NCI-H510A (cell line): ENCODE measurements at places on chromosomes 5 and 9.

GRCh38 chr5:123116058-123116457, 27.0 kb downstream of the PRDM6 start:
- DNase-seq = no peak

DNA sequence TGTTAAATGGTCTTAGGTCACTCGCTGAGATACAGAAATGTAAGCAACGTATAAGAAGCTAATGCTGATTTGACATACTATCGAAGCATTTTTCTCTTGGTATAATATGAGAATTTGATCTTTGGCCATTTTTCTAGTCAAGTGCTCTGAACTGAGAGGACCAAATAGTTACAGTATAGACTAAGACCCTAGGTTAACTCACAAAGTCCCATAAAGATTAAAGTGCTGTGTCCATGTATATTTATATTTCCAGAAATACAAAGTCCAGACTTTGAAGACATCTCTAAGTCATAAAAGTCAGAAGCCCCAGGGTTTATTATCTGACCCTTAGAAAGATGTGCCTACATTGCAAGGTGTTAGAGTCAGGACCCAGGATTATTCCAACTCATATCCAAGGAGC, 752.4 kb upstream of the COX7C start:
- DNase-seq = no peak

GRCh38 chr9:113596616-113597320, 133.2 kb downstream of the RGS3 start:
- DNase-seq = no peak

- no peak for DNase-seq
These were observed 12.8 kb upstream of the NDFIP1 start for GRCh38 chr5:142095651-142096330.

- no peak for DNase-seq
These were observed 64.9 kb upstream of the SHC3 start for GRCh38 chr9:89243296-89244061.

- DNase-seq = no peak
These were observed 308.8 kb downstream of the IRX2 start for GRCh38 chr5:2442496-2443354.

- no peak for DNase-seq
These were observed 44.0 kb downstream of the NIPAL4 start for GRCh38 chr5:157504053-157504452.

GRCh38 chr9:98580956-98581355, 127.8 kb downstream of the GABBR2 start:
- no peak for DNase-seq

GRCh38 chr5:158995694-158996173, 104.0 kb downstream of the EBF1 start:
- no peak for DNase-seq

- DNase-seq = no peak
These were observed 5.6 kb downstream of the WNK2 start for GRCh38 chr9:93189369-93190132.

- DNase-seq = no peak
These were observed 86.9 kb downstream of the BASP1 start for GRCh38 chr5:17304282-17304681.

GRCh38 chr9:114114364-114114763, 15.3 kb upstream of the KIF12 start:
- no peak for DNase-seq

DNA sequence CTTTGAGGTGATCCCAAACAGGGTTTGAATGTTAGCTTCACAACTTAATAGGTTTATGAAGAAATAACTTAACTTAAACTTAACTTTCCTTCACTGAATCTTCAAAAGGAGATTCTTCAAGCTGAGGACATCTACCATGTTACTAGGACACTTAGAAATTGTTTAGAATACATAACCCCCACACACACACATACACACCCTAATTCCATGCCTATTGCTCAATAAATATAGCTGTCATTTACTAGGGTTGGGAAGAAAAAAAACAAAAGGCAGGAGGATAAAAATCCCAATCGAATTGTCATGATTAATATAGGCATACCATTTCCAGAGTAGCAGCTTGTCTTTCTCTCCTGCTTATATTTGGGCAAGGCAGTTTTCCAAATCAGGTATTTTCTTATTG, 68.3 kb downstream of the ALDH1A1 start:
- no peak for DNase-seq

GRCh38 chr5:132389585-132390286, 20.2 kb downstream of the SLC22A5 start:
- DNase-seq = no peak

- DNase-seq = no peak
These were observed 22.2 kb upstream of the JADE2 start for GRCh38 chr5:134503088-134503936.

GRCh38 chr5:134100283-134101091, 14.0 kb upstream of the TCF7 start:
- no peak for DNase-seq

GRCh38 chr5:172806897-172807672, 27.0 kb upstream of the ERGIC1 start:
- no peak for DNase-seq

DNA sequence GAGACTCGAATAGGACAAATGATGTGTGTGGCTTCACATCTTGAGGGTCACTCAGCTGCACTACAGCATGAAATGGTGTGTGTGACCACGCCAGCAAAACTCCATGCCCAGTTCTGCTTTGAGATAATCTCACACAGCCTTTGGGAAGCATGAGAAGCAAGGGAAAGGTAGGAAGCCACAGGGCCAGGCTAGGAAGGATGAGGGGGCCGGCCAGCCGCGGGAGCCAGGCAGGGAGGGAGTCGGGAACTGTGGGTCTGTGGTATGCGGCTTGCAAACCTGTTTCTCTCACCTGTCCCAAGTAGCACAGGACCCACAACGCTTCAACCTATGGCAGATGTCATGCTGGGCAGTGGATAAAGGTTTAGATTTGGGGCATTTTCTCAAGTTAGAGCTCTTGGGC, 142.0 kb downstream of the HSPA4 start:
- DNase-seq = no peak

- no peak for DNase-seq
These were observed 24.8 kb downstream of the SARDH start for GRCh38 chr9:133713150-133713959.

DNA sequence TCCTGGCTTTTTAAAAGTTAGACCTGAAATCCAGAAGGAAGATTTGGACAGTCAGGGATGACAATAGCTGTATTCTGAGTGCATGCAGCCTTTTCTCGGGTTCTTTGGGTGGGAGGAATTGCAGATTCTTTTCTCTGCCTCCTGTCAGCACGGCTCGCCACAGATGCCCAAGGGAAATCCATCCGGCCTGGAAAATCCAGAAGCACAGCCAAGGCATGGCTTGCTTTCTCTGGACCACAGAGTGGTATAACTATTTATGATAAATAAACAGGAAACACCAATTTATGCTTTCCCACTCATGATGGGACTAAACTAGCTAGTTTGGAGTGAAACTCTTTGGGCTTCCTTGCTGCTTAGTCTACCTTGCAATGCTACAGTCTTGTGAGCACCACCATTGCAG, 59.1 kb downstream of the C9orf152 start:
- DNase-seq = no peak

DNA sequence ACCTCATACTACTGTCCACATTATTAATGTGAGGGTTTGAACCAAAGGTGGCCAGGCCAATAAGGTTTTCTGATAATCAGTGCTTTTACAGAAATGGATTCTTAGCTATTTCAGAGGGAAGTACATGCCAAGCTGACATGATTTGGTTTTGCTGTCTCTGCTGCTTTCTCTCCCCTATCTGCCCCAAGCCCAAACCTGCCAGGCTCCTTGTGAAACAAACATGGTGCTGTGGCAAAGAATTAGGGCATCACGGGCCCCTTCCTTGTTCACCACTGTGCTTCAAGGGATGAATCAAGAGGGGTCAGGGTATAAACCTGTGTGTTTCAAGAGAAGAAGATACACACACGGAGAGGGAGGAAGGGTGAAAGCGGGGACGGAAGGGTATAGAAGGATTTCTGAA, 41.3 kb upstream of the SMU1 start:
- no peak for DNase-seq

DNA sequence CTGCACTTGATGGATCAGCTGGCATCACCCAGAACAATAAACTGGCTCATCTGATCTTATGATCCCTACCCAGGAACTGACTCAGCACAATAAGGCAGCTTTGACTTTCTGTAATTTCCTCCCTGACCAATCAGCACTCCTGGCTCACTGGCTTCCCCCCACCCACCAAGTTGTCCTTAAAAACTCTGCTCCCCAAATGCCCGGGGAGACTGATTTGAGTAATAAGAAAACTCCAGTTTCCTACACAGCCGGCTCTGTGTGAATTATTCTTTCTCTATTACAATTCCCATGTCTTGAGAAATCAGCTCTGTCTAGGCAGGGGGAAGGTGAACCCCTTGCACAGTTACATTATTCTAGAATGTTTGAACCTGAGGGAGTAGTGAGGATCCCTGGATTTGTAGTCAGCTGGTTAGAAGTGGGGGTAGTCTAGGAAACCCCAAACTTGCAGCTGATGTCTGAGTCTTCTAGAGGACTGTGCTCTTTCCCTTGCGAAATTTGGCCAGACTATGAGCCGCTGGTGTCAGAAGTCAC, 111.7 kb upstream of the NEK6 start:
- DNase-seq = no peak

- no peak for DNase-seq
These were observed 41.8 kb downstream of the APC start for GRCh38 chr5:112779531-112779930.

- DNase-seq = no peak
These were observed 156.8 kb upstream of the SEMA6A start for GRCh38 chr5:116731432-116731831.

GRCh38 chr5:20248118-20248517, 260.1 kb upstream of the CDH18 start:
- no peak for DNase-seq

GRCh38 chr5:179994583-179995323, 76.8 kb downstream of the RNF130 start:
- no peak for DNase-seq

DNA sequence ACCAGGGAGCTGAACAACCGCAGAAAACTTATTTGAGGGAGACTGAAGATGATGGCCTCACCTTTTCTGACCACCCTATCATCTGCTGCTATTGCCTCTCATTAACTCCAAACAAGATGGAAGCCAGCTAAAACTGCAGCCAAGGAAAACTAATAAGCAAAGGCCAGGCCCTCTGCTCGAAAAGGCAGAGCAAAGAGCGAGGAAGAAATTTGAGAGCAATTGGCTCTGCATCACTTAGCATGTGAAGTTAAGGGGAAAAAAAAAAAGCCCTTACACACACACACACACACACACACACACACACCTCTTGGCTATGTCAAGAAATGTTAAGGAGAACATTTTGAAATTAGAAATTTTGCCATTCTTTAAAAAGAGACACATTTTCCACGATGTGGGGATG, 228.1 kb upstream of the CYLC2 start:
- no peak for DNase-seq

DNA sequence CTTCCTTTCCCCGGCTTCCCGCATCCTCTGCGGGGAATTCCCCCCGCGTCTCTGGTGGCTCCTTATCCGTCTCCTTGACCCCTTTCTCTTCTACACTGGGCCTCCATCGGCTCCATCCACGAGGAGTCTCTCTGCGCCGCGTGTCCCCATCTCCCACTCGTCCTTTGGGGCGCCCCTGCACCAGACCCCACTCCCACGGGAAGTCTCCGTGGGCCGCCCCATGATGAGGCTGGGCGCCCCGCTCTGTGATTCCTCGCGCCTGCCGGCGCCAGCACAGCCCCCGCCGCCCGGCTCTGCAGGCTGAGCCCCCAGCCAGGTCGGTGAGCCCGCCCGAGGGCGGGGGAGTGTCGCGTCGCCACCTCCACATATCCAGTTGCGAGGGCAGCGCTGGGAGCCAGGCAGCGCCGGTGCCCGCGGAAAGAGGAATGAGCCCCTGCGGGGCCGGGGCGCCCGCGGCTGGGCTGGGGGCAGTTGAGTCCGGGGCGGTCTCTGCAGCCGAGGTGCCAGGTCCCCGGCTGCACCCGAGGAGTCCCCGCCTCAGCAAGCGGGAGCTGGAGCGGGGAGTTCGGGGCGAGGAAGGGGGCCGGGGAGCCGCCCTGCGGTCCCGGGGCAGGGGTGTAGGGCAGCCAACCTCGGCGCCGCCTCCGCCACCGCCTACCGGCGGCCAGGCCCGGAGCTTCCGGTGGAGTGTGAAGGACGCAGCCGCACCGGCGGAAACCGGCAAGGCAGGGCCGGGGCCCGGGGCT, 2.1 kb upstream of the TRAF1 start:
- peak; percentile 61 for DNase-seq

DNA sequence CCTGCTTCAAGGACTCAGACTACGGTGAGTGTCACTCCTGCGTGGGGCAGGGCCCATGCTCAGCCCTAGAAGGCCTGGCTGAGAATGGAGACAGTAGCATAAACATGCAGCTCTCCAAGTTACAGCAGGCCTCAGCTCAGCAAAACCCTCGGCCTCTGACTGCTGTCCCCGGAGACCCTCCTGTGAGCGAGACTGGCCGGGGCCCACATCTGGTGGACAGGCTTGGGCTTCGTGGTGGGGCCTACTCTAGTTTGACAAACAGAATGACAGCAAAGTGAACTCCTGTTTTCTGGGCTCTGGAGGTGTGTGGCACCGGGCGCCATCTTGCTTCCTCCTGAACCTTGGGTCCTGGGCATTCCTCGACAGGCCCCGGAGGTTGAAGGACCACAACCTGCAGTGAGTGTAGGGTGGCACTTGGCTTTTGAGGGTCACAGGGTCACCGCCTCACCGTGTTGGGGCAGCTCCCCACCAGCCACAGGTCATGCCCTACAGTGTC, 97.5 kb downstream of the PHF2 start:
- DNase-seq = no peak

DNA sequence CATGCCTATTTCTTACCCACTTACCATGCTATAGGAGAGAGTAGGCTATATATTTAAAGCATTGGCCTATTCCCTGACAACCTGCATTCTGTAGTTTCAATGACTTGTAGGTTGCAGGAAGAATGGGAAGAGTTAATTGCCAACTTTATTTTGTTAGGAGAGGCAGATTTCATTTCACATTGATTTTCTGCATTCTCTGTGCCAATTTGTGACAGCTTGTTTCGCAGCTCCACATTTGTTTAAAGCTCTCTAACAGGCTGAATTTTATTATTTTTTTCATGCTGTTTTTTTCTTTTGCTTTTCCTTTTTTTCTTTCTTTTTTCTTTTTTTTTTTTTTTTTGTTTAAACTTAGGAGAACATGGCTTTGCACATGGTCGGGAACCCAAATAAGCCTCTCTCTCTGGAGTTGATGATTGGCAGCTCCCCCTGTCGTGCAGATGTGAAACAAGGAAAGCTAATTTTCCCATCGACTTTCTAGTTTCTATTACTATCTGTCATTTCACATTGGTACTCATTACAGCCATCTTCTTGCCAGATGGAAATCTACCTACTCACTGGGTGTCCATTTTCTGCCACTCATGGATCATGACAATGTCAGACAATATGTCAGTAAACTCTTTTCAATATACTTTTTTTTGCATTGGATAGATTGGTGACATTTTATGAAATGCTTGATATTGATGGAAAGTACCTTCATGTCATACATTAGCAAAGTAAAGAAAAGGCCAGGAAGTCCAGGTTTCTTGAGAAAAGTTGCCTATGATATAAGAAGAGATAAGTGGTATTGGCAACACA, 223.2 kb downstream of the KCTD16 start:
- DNase-seq = no peak

GRCh38 chr5:42570966-42571960, 148.0 kb downstream of the GHR start:
- no peak for DNase-seq
